Activated T-cell treated with anti-CD3 and anti-CD28 coated beads, Interleukin-2, amount 50 U/mL, for 72 hours (primary cell): ENCODE measurements at places on chromosomes 13 and 19. TPM values are rescaled to one million over a fixed set of nuclear protein-coding genes. Genes with fewer than 3 reads are reported as not detected.

ANGPTL8 gene
- total RNA-seq = not detected

DNA sequence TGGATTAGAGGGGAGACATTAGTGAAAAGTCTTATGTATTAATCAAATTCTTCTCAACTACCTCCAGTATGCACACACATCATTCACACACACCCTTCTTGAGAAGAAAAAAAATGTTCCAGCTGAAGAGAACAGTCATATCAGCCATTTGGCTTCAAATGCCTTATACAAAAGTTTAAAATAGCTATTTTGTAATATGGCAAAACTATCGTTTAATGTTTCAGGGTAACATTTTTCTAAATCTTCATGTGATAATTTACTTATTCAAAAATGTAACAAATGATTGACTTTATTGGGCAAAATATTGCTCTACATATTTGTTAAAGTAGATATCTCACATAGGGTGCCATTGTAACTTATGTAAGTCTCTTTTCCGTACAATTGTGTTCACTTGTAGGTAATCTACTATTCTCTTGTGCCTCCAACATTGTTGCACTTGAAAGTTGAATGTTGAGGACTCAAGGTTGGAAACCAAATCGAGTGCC is 13.6 kb downstream of the ZIC2 start:
- H3K4me3 ChIP-seq = peak overlapping the region; percentile 50
- H3K27me3 ChIP-seq = peaks cover 92% of the 10 kb centered on the region
- H3K27ac ChIP-seq = peak overlapping the region; percentile 86

GRCh38 chr19:6233827-6234511 is 45.8 kb downstream of the MLLT1 start:
- no peak for DNase-seq
- no peak overlapping the region for H3K27ac ChIP-seq
- no peak overlapping the region for H3K4me3 ChIP-seq
- H3K27me3 ChIP-seq = no peaks in the 10 kb centered on the region

PPFIA3 gene
- total RNA-seq = 6.2 TPM

- H3K4me3 ChIP-seq = peak overlapping the region; percentile 6
- no peak for DNase-seq
- H3K27ac ChIP-seq = peak overlapping the region; percentile 42
- H3K27me3 ChIP-seq = peaks cover 51% of the 10 kb centered on the region
These were observed 5.7 kb downstream of the SLITRK1 start for GRCh38 chr13:83876546-83876945.

- DNase-seq = no peak
- no peak overlapping the region for H3K27ac ChIP-seq
- H3K36me3 ChIP-seq = no peaks in the 10 kb centered on the region
- H3K4me3 ChIP-seq = no peak overlapping the region
- H3K4me1 ChIP-seq = no peaks in the 10 kb centered on the region
- H3K27me3 ChIP-seq = no peaks in the 10 kb centered on the region
These were observed 244.8 kb downstream of the COG6 start for GRCh38 chr13:39900106-39900750.

GRCh38 chr13:74132152-74132775 is 1.9 kb downstream of the KLF12 start:
- H3K4me1 ChIP-seq = peaks cover 51% of the 10 kb centered on the region
- H3K36me3 ChIP-seq = peaks cover 6% of the 10 kb centered on the region
- H3K4me3 ChIP-seq = peak overlapping the region; percentile 99
- peak overlapping the region; percentile 98 for H3K27ac ChIP-seq
- no peaks in the 10 kb centered on the region for H3K27me3 ChIP-seq
- DNase-seq = peak; percentile 56

ZNF473 gene
- 19.7 TPM for total RNA-seq

- no peaks in the 10 kb centered on the region for H3K27me3 ChIP-seq
- H3K4me1 ChIP-seq = peaks cover 31% of the 10 kb centered on the region
- H3K27ac ChIP-seq = peak overlapping the region; percentile 98
- no peak for DNase-seq
These were observed 469 bp upstream of the RNF6 start for GRCh38 chr13:26222520-26223046.

GRCh38 chr13:102907886-102908515 is 62.2 kb downstream of the ERCC5 start:
- H3K27ac ChIP-seq = no peak overlapping the region
- peaks cover 30% of the 10 kb centered on the region for H3K27me3 ChIP-seq
- H3K36me3 ChIP-seq = no peaks in the 10 kb centered on the region
- no peak overlapping the region for H3K4me3 ChIP-seq
- no peak for DNase-seq
- peaks cover 4% of the 10 kb centered on the region for H3K4me1 ChIP-seq
